Lung microvascular endothelial cell (primary cell): ENCODE measurements at places on chromosomes 4 and X. TPM values are rescaled to one million over a fixed set of nuclear protein-coding genes. Genes with fewer than 3 reads are reported as not detected.

- no peak for DNase-seq
These were observed 414.1 kb downstream of the SH3BGRL start for GRCh38 chrX:81615979-81616378.

DNA sequence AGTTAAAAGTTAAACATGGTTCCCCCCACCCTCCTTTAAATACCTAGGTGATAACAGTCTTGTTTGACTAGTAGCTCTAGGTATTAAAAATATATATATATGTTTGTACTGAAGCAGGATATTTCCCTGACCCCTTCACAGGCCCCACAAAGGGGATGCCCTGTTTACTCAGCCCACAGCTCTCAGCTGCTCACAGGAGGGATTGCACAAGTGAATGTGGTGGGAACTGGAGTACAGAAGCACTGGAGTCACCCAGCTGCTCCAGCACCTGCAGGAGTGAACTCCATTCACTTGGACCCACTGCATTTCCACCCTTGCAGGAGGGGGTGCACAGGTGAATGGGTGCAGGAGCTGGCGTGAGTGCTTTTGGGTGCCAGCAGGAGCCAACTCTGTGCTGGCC lies 99.3 kb upstream of the TLR3 start:
- DNase-seq = no peak

DNA sequence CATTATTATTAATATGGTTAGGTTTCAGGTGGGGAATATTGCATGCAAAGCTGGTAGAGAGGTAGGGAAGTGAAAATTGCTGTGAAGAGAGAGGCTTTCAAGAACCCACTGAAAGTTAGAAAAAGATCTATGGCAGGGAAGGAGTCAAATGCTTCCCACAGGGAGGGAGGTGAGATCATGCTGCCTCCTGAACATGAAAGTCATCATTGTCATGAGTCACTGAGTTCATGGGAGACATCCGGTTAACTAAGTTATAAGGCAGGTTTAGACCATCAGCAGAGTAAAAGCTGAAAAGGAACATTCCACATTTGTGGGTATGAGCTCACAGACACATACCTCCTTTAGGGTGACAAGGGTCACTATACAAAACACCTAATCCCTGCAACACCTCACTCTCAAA lies 16.2 kb downstream of the GATB start:
- peak; percentile 34 for DNase-seq

DNA sequence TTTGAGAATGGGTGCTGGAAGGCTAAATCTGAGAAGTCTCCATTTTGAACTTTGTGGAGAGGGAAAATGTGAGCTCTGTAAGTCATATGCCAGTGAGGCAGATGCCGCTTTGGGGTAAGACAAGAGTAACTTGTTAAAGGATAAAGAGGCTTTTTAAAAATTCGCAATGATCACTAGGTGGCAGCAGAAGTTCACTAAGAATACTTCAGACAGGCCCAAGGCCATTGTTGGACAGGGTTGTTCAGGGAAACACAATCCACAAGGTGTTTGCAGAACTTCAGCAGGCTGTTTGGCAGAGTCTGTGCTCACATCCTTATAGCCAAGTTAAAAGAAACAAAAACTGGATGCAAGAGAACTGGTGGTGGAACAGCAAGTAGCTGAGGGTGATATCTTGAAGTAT lies 13.7 kb upstream of the PIGA start:
- peak; percentile 68 for DNase-seq

GRCh38 chrX:70046978-70047377 lies 2.8 kb downstream of the AWAT2 start:
- peak; percentile 83 for DNase-seq

DNA sequence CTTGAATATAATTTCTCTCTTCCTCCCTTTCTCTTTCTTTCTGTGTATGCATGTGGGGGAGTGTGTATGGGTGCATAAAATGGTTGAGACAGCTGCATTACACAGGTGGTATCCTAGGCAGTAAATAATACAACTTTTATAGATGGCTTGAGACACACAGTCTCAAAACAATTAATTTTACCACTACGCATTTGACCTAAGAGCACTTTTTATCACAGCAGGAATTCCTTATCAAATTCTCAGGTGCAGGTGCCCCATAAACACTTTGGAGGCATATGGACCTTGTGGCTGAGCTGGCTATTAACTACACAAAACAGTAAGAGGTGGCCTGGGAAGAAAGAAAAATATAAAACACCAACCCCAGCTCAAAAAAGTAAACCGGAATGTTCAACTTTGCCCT lies 91.3 kb downstream of the RASGEF1B start:
- no peak for DNase-seq

- DNase-seq = peak; percentile 0
These were observed 214.8 kb downstream of the SLC4A4 start for GRCh38 chr4:71553605-71554004.

- no peak for DNase-seq
These were observed 13.6 kb upstream of the NAT8L start for GRCh38 chr4:2045518-2045951.

DNA sequence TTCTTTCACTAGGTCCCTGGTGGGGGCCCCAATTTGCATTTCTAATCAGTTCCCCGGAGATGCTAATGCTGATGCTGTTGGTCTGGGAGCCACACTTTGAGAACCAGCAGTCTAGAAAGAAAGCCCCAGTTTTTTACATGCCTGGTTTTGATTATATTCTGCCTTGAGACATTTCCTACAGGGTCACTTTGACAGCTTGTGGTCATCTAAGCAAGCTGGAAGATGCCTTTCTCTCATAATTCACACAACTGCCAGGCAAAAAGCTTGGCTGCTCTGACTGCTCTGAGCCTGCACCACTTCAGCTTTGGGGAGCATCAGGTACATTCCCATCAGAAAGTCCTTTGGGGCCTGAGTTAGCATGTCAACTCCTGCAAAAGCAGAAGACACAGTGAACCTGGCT lies 5.9 kb upstream of the PLAC1 start:
- no peak for DNase-seq

GRCh38 chrX:103586314-103586646 lies 965 bp downstream of the TCEAL4 start:
- peak; percentile 1 for DNase-seq

GRCh38 chr4:1234811-1235292 lies 14.1 kb downstream of the CTBP1 start:
- DNase-seq = no peak

DNA sequence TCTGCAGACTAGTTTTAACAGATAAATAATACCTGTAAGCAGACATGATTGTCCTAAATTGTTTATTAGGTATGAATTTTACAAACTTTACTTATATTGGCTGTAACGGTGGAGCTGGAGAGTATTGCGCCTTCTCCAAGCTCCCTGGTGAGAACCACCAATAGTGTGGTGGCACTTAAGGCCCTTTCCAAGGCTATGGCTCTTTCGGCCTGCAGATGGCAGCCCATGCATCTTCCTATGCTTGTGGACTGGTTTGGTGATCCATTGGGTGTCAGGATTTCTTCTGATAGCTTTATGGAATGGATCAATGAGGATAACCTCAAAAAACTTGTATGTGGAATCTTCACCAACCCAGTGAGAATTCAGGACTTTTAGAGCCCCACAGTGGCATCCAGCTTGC lies 7.8 kb downstream of the LARP1B start:
- DNase-seq = peak; percentile 50

DNA sequence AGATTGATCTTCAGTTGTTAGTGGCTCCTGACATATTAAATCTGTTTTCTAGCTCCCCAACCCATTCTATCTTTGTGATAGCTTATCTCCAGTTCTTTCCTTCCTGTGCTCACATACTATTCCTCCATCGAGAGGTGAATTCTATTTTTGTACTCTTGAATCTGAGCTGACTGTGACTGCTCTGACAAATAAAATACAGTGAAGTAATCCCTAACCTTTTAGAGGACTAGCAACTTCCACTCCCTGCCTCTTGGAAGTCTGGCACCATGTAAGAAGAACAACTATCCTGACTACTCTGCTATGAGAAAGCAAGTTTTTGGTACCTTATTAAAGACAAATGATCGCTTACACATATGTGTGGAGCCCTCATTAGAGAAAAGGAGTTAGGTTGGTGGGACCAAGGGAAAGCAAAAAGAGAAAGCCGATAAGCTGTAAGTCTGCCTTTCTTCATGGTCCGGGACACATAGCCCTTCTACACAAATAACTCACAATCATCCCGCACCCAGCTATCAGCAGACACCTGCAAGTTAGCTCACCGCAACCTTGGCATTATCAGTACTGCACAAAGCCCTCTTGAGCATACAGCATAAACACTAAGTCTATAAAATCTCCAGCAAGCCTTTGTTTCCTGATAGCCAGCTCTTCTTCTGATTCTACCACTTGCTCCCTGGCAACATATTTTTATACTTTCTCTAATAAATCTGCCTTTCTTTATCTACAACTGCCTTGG lies 13.5 kb upstream of the PPM1K start:
- no peak for DNase-seq

GRCh38 chrX:97446298-97446882 lies 562.7 kb downstream of the RPA4 start:
- peak; percentile 5 for DNase-seq

DNA sequence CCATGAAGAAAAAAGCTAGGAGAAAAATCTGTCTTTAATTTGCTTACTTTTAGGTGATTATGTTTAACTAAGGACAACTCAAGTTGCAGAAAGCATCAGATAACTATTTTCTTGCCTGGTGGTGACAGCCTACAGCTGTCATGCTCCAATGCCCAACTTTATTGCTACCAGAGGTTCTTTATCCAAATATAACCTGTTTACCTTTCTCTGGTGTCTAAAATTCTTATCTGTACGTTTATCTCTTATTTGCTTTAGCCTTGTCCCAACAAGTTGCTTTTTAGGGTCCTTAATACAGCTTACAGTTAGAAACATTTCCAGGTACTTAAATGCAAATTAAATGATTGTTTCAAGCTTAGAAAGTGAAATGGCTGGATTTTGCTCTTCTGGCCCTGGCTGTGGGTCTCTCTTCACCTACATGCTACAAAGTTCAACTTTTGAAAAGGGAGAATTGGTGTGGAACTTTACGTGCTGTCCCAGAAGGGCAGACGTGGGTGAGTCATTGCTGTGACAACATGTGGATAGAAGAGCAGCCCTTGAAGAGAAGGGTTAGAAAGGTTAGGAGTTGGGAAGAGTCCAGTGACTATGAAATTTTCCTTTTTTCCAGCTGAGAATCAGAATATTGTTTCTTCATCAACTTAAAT lies 60.7 kb downstream of the HPGD start:
- DNase-seq = no peak

DNA sequence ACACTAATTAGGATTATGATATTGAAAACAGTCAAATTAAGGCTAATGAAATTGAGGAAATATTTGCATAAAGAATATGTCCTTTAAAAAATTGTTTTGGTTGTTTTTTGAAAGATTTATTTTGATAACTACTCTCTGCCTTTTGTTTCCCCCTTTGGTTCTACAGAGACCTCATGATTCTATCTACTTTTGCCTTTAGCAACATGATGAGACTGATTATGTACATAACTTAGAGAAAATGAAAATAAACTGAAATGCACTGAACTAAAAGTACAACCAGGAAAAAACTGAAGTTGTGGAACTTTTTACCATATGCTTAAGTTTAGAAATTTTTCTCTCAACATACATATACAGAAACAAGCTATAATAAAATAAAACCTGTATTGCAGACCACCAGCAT lies 21.4 kb downstream of the EXOC1 start:
- DNase-seq = no peak

DNA sequence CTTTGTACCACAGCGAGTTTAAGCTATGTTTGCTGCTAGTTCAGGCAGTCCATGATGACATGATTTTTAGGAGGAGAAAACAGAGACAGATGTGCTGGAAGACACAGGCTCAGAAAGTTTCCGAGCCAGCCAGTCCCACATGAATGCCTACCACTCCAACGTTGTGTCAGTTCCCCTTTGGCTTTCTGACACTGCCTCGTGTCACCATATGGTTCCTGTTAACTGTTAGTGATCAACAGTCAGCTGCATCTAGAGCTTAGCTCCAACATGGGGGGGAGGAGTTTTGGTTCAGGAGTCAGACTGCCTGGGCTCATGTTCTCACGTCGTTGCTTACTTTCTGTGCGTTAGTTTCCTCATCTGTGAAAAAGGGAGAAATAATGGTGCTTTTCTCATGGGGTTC lies 343.7 kb downstream of the MID1IP1 start:
- no peak for DNase-seq

GRCh38 chr4:155179216-155179615 lies 29.2 kb upstream of the NPY2R start:
- peak; percentile 83 for DNase-seq

DNA sequence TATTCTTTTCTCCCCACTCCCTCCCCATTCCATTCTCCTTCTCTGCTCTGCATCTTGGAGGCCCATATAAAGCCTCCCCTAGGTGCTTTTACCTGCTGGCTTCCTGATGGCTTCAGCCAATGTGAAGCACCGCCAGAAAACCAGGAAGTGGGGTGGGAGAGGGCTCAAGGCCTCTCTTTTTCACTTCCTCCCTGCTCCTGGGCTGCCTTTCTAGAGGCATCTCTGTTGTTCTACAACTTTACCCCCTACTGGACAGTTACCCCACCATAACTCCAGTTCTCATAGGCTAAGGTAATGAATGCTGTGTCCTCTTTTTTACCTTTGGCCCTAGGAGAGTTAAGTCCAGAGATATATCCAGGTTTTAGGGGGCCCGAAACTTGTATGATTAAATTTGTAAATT lies 62.4 kb upstream of the PPARGC1A start:
- no peak for DNase-seq

DNA sequence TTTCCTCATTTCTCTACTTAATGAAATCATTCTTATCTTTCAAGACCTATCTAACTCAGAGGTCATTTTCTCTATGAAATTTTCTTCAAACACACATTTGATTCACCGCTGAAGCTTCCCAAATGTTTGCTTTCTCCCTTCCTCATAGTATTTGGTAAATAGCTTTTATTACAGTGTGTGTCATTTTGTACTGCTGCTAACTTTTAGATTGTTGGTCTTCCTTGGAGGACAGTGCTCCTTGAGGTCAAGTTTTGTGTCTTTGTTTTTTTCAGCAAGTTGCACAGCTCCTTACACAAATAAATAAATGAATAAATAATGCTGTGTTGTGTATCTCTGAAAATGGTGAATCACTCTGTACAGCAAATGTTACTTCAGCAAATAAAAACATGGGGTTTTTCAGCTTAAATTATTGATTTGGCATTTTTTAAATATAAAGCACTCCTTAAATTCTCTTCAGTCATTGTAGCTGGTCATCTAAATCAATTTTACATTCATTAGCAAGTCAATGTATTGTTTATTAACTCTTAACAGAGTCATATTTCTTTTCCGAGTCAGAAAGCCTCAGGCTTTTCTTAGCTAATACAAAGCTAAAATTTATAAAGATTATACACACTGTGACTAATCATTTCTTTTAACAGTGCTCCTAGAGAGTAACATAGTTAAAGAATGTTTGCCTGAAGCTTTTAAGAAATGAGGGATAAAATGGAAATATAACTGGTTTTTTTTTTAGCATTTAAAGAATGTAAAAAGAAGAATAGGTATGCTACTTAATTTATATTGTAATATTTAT lies 30.1 kb upstream of the MAD2L1 start:
- no peak for DNase-seq

The MAN2B2 gene
- 5.7 and 8.9 TPM in 2 replicates for total RNA-seq

The SCARB2 gene
- total RNA-seq = 165 and 174 TPM in 2 replicates

The PDGFC gene
- total RNA-seq = 15.3 and 38.1 TPM in 2 replicates

The NUDT10 gene
- under 0.01 TPM in 1 of 2 replicates, not detected in the other for total RNA-seq

The NAP1L3 gene
- 0.44 and 1.4 TPM in 2 replicates for total RNA-seq

The COL25A1 gene
- under 0.01 and 0.22 TPM in 2 replicates for total RNA-seq

The FAM53A gene
- 1.1 and 1.4 TPM in 2 replicates for total RNA-seq

The RADX gene
- under 0.01 TPM in 2 replicates for total RNA-seq

The UCHL1 gene
- 11.7 and 40.3 TPM in 2 replicates for total RNA-seq

The SERTM2 gene
- not detected in 2 replicates for total RNA-seq
